ENCODE measurements at places on chromosomes 2 and 18.

GRCh38 chr2:188444106-188444835 lies 152.6 kb downstream of the GULP1 start:
- DNase-seq: no peak

GRCh38 chr2:229921892-229922448 lies at the start of gene TRIP12:
Gene TRIP12, minus strand, starts transcription at chr2:229922009. Its CDS starts 41,930 bp downstream, at chr2:229880079.
- DNase-seq: peak; percentile 94

GRCh38 chr2:25853038-25853638 lies 25.1 kb downstream of the ASXL2 start:
- DNase-seq: no peak

GRCh38 chr18:39198376-39198775 lies 1632.8 kb upstream of the CELF4 start:
- no peak for DNase-seq

DNA sequence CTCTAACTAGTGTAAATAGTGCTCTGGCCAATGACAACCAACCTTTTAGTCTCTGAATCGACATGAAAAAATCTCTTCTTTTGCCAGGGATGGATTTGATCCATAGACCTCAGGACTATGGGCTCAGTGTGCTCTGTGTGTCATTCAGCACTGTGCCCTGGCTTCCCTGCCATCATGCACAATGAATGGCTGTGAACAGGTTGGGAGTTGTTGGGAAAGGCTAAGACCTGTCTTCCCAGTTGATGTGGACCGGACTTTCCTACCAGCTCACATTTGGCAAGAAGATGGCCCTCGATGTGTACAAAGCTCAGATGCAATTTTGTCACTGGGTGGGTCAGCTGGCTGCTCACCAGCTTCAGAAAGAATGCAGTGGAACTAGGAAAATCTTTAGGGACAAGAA lies 26.0 kb upstream of the ARHGAP25 start:
- DNase-seq: no peak

- no peak for DNase-seq
These were observed 92.2 kb upstream of the MCFD2 start for GRCh38 chr2:47007826-47008225.

DNA sequence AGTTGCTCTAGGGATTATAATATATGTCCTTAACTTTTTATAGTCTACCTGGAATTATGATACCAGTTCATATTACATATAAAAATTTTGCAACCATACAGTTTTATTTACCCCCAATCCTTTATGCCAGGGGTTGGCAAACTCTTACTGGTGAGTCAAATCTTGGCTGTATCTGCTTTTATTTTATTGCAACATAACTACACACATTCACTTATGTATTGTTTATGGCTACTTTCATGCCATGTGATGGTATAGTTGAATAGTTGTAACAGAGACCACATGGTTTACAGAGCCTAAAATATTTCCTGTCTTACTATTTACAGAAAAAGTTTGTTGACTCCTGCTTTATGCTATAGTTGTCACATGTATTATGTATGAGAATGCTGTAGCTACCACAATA lies 25.8 kb upstream of the DLX2 start:
- no peak for DNase-seq

DNA sequence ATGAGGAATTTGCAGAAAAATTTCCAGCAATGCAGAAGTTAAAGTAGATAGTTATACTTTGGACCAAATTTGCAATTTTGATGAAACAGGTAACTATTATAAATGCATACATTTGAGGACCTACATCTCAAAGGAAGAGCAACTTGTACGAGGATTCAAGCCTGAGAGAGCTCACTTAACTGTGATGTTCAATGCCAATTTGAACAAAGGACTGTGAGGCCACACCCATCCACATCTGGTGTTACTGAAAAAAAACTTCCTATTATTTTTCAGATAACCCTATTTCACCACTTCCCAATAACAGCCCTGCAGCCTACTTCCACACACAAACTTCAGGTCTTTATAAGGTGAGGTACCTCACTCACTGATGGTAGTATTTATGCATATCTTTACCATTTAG lies 203.5 kb upstream of the NABP1 start:
- no peak for DNase-seq

DNA sequence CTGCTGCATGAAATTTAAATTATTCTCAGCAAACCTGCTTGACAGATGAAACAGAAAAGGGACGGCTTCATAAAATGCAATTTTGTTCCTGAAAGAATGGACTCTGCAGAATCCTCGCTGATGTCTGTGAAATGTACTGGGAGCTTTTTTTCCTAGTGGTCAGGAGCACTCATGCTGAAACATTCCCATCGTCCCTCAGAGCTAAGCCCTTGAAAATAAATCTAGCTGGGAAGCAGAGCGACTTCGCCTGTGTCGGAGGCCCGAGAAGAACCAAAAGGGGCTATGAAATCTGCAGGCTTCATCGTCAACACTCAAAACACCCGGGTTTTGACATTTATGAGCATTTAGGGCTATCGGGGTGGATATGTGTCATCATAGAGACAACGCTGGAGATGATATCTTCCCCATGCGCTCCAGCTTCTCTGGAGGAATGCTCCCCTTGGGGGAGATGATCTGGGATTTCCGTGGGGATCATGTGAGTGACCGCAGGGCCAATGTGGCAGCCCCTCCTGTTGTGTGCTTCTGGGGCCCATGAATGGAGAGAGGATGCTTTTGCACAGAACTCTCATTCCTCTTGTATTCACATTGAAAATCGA lies 182.3 kb downstream of the KLHL29 start:
- no peak for DNase-seq

- no peak for DNase-seq
These were observed 88.0 kb downstream of the SOCS6 start for GRCh38 chr18:70376914-70377258.

DNA sequence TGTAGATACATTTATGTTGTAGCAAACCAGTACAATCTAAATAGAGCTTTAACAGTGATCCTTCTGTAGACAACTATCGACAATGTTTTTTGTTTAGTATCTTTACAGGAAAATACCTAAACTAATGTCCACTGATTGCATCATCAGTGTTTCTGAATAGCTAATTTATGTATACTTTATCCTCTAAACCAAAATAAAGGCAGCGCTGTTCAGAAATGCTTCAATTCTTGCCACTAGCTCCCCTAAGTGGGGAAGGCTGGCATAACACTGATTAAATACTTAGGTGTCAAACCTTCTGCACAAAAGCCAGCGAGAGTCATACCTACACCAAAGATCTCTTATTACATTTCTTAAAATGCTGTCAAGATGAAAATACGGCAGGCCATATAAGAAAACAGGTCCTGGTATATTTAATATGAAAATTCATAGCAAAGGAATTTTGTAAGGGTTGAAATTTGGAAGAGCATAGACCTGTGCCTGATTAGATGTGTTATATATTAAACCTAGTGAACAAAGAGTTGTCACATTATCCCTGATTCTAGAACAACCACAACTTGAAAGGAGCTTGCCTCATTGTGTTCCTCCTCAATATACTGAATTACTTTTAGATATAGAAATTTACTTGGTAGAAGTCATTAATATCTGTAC lies 1693.4 kb upstream of the SLC39A10 start:
- no peak for DNase-seq
